Stimulated activated CD8-positive, alpha-beta memory T cell treated with anti-CD3 and anti-CD28 coated beads, Interleukin-4, amount 100 ng/mL, for 1 hour (primary cell): ENCODE measurements at places on chromosomes 3 and 15.

DNA sequence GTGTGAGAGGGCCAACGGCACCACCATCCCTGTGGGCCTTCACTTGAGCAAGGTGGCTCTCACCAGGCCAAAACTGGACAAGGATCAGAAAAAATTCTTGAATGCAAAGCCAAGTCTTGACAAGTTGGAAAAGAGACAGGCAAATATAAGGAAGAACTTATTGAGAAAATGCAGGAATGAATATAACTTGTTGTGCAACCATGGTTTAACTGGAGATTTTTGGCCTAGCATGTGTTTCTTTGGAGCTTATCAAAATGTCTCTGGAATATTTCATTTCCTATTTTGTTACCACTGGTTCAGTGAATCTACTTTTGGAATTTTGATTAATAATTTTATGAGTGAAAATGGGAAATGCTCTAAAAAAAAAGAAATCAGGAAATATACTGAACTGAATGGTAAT lies 42.5 kb downstream of the MCTP2 start:
- no peak for DNase-seq

- peak; percentile 58 for DNase-seq
Measured at GRCh38 chr15:67542420-67543347, at the start of gene MAP2K5. TSS of gene MAP2K5 (plus strand) at chr15:67542703. CDS start at chr15:67543336, 633 bp downstream.

DNA sequence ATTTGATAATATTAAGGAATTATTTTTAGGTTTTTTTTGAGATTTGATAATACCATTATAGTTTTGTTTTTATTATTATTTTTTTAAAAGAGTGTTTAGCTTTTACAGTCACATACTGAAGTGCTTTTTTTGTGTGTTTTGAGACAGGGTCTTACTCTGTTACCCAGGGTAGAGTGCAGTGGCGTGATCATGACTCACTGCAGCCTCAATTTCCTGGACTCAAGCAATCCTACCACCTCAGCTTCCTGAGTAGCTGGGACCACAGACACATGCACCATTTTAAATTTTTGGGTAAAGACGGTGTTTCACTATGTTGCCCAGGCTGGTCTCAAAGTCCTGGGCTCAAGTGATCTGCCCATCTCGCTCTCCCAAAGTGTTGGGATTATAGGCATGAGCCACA lies 73.0 kb downstream of the SUMF1 start:
- peak; percentile 1 for DNase-seq

- DNase-seq = no peak
Measured at GRCh38 chr3:193262707-193263106, 21.7 kb downstream of the PLAAT1 start.

DNA sequence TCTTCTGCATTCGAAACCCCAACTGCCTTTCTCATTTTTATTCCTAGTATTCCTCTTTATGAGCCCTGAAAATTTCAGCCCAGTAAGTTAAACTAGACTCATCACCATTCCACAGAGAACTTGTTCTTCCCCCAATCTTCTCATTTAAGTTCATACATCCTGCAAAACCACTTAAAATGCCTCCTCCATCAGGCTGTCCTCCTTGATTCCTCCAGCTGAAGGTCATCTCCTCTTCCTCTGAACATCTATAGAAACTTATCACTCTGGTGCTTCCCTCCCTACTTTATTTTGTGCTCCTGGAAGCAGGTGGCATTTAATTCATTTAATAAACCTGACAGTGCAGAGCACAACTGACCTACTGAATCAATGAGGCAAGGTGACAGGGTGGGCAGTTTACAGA lies 38.3 kb downstream of the VGLL4 start:
- no peak for DNase-seq

- no peak for DNase-seq
Measured at GRCh38 chr15:33322091-33322490, 11.3 kb downstream of the RYR3 start.

GRCh38 chr3:196620161-196620604 lies 19.3 kb upstream of the NRROS start:
- no peak for DNase-seq

- no peak for DNase-seq
Measured at GRCh38 chr3:72129501-72130094, 344.6 kb upstream of the PROK2 start.

- DNase-seq = no peak
Measured at GRCh38 chr15:40121911-40122638, 13.4 kb upstream of the BMF start.

- no peak for DNase-seq
Measured at GRCh38 chr15:43771816-43772215, 5.0 kb downstream of the ELL3 start.

- DNase-seq = no peak
Measured at GRCh38 chr15:67198157-67198754, 56.2 kb downstream of the AAGAB start.

GRCh38 chr3:66971245-66971644 lies 26.9 kb upstream of the KBTBD8 start:
- no peak for DNase-seq

DNA sequence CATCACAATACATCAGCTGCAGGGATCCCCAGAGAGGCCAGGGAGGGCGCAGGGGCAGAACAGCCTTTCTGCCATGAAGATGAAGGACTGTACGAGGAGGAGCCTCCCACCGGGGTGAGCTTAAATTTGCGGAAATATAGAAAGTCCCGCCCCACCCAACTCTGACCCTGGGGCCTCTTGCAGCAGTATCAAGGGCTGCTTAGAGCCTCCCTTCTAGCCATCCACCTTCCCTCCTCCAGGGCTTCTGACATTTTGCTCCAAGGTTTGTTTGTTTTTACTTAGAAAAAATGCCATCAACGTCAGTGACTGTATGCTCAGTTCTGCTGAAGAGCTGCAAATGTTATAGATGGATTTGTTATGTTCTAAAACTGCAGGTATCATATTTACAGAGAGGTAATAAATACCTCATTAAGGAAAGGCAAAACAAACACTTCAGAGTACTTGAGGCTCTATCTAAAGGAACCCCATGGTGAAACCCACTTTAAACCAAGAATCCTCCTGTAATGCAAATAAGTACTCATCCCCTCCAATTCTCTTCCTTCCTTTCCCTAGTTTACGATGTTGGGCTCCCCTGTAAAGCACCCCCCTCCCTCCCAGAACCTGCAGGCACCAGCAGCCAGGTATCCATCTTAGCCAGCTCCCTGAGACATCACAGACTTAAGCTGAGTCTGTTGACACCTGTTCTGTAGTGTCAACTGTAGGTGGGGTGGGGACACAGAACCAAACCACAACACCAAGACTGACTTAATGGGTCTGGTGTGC lies 30.5 kb downstream of the RFTN1 start:
- DNase-seq = no peak

- DNase-seq = no peak
Measured at GRCh38 chr3:146177519-146177918, 16.5 kb upstream of the PLOD2 start.

GRCh38 chr3:106703524-106703923 lies 673.7 kb upstream of the CCDC54 start:
- DNase-seq = no peak

- DNase-seq = no peak
Measured at GRCh38 chr3:19250959-19251610, 102.8 kb downstream of the KCNH8 start.
